ENCODE measurements at places on chromosomes 5 and 9. TPM values are rescaled to one million over a fixed set of nuclear protein-coding genes. Genes with fewer than 3 reads are reported as not detected.

- no peak for DNase-seq
These were observed 35.7 kb upstream of the ADRB2 start for GRCh38 chr5:148790545-148791333.

- DNase-seq = peak; percentile 70
These were observed 81.7 kb upstream of the ZBTB43 start for GRCh38 chr9:126722922-126723806.

DNA sequence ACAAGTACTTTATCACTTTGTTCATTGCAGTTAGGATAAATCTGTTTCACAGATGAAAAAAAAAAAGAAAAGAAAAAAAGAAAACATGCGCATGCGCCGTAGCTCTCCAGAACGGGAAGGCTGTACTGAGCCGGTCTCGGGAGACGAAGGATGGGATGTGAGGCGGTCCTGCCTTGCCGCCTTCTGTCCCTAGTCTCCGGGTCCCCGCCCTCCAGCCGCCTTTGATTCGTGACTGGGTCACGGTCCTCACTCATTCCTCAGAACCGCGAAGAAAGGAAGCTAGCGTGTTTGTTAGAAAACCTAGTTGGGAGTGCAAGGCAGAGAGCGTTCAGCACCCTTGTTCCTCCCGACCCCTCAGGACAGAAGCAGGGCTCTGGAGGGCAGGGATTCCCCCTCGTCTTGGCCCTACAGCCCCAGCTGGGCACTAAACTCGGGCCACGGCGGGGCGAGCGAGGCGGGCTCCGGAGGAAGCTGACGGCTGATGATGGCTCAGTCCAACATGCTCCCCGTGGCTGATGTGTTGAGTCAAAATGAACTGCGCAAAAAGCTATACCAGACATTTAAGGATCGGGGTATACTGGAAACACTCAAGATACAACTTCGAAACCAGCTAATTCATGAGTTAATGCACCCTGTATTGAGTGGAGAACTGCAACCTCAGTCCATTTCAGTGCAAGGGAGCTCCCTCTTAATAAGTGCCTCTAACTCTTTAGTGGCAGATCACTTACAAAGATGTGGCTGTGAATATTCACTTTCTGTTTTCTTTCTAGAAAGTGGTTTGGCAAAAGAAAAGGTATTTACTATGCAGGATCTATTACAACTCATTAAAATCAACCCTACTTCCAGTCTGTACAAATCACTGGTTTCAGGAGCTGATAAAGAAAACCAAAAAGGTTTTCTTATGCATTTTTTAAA, 40.0 kb downstream of the CPLANE1 start:
- DNase-seq = peak; percentile 9

GRCh38 chr5:120365656-120366446, 98.2 kb upstream of the PRR16 start:
- no peak for DNase-seq

The SIT1 gene
- total RNA-seq = 76.9 TPM

Measured in CD4-positive, CD25-positive, alpha-beta regulatory T cell (primary cell).